Activated T-cell treated with anti-CD3 and anti-CD28 coated beads, Interleukin-2, amount 50 U/mL, for 4 hours (primary cell): ENCODE measurements at places on chromosomes 7 and 10. TPM values are rescaled to one million over a fixed set of nuclear protein-coding genes. Genes with fewer than 3 reads are reported as not detected.

DNA sequence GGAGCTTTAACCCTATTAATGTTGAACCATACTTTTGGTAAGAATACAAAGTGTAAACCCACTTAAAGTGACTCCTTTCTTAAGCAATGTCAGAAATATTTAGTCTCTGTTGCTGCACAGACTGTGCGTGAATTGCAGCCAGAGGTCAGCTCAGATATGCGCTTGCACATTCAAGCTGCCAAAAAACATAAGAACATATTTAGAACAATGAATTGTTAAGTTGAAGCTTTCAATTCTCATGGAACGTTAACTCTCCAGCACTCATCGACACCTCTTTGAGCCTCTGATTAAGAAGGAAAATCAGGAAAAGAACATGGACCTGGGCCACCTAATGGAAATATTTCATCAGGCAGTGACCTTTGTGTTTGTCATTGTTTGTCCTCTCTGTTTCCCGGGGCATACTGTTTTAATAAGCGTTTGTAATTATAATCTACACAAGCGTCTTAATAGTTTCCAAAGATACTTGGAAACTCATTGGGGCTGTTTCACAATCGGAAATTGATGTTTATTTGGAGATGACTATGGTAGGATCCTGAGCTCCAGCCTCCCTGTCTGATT, 193.0 kb upstream of the CELF2 start:
- DNase-seq: no peak

- DNase-seq: no peak
Measured at GRCh38 chr10:86673827-86674581, 5.7 kb downstream of the LDB3 start.

DNA sequence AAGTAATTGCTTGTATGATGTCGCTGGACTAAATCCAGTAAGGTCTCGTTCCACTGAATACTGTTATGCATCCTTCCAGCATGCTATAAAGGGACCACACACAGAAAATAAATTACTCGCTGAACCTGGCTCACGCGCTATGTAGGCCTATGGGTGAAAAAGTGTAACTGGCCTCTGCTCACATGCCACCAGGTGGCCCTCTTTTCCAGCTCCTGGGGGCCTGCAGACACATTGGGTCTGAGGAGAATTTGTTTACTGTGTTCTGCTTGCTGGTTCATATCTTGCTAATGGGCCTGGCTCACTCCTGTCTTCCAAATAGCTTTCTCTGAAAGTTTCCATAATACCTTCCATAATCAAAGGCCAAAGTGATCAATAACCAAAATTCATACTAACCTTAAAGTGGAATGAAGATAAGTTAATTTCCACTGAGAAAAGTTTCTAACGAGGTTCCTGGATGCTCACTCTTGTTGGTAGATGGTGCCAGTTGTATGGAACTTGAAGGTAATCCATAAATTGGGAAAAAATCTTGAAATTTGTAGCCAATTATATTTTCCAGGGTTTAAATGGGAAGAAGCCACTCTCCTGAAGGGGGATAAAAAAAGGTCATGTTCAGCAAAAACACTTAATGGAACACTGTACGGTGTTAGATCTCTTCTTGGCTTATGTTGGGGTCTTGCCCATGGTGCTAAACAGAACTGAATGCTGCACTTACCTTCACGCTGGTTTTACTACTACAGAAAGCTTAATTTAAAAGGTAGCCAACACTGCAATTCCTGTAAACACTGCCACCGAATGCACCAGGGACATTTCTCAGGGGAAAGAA, 27.0 kb upstream of the ZPBP start:
- peak; percentile 15 for DNase-seq

STOX1 gene
- total RNA-seq: 0.35 TPM
